ENCODE measurements at places on chromosomes 3 and 15. TPM values are rescaled to one million over a fixed set of nuclear protein-coding genes. Genes with fewer than 3 reads are reported as not detected.
A peak's percentile ranks its signal among the peaks of the same experiment; 100 is the strongest.

DNA sequence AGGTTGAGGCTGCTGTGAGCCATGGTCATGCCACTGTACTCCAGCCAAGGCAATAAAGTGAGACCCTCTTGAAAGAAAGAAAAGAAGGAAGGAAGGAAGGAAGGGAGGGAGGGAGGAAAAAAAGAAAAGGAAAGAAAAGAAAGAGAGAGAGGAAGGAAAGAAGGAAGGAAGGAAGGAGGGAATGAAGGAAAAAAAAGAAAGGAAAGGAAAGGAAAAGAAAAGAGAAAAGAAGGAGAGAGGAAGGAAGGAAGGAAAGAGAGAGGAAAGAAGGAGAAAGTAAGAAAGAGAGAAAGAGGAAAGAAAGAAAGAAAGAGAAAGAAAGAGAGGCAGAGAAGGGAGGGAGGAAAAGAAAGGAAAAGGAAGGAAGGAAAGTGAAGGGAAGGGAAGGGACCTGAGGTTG, 20.4 kb upstream of the ACTL6A start:
- no peak for DNase-seq

DNA sequence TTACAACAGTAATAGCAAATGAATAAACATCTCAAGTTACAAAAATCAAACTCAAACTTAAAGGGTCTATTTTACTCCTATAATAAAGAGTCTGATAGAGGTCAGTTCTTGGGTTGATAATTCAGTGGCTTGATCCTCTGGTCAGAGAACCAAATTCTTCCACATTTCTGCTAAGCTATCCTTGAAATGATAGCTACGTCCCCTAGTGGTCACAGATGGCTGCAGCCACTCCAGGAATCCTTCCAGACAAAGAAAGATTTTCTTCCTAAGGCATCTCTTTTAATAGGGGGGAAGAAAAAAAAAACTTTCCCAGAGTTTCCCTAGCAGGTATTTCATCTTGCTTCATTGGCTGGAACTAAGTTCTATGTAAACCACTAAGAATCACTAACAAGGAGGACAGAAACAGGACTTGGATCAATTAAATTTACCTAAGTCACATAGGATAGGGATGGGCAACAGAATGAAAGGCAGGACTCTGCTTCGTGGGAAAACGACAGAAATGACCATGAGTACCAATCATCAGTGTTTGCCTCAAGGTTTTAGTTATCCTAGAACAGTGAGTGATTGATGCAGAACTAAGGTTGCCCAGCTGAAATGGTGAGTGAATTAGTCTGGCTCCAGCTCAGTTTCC, 160.7 kb downstream of the STAC start:
- no peak for DNase-seq

DNA sequence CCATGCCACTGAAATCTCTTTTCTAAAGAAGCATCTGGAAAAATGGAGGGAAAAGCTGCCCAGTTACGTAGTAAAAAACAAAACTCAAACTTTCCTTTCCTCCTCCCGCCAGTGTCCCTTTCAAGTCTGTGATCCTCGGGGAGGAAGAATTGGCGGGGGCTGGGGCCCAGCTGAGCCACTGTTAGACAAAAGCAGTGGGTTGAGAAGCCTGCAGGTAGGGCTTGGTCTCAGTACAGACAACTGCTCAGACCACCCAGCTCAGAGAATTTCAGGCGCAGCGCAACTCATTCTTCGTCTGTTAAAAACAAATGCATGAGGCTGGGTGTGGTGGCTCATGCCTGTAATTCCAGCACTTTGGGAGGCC, 117.1 kb downstream of the MYLK start:
- no peak for DNase-seq

The CLEC3B gene
- 80.8 TPM for total RNA-seq

The DUOXA2 gene
- total RNA-seq = not detected

DNA sequence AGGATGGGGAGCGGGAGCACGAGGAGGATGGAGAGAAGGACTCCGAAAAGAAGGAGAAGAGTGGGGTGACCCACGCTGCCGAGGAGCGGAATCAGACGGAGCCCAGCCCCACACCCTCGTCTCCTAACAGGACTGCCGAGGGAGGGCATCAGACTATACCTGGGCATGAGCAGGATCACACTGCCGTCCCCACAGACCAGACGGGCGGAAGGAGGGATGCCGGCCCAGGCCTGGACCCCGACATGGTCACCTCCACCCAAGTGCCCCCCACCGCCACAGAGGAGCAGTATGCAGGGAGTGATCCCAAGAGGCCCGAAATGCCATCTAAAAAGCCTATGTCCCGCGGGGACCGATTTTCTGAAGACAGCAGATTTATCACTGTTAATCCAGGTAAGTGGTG, 169.8 kb downstream of the FEZF2 start:
- no peak for DNase-seq

The ST3GAL6 gene
- total RNA-seq = 52.5 TPM

GRCh38 chr3:36482256-36482655, 102.0 kb downstream of the STAC start:
- no peak for DNase-seq

GRCh38 chr3:66416556-66417304, 84.1 kb downstream of the LRIG1 start:
- no peak for DNase-seq

DNA sequence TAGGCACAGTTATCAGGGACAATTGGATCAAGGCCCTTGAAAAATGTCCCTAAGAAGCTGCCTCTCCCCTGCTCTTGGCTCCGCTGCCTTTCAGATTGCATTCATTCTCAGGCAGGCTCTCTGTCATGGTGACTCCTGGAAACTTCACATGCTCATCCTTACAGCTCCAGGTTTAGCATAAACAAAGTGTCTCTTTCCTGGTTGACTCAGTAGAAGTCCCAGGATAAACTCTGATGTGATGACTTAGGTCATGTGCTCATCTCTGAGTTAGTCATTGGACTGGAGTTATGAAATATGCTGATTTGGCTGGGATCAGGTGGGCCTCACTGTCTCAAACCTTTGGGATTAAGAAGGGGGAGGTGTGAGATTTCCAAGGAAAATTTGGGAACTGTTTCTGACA, 243.8 kb downstream of the ZNF621 start:
- no peak for DNase-seq

The UBA3 gene
- 84.2 TPM for total RNA-seq

DNA sequence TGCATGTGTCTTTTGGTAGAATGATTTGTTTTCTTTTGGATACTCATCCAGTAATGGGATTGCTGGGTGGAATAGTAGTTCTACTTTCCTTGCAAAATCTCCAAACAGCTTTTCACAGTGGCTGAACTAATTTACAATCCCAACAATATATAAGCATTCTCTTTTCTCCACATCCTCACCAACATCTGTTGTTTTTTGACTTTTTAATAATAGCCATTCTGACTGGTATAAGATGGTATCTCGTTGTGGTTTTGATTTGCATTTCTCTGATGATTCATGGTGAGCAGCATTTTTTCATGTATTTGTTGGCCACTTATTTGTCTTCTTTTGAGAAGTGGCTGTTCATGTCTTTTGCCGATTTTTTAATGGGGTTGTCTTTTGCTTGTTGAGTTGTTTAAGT, 55.8 kb downstream of the ST8SIA2 start:
- no peak for DNase-seq

GRCh38 chr3:37377670-37378069, 203.3 kb upstream of the LRRFIP2 start:
- DNase-seq = no peak

GRCh38 chr3:48997102-48997635, 7.1 kb downstream of the P4HTM start:
- DNase-seq = no peak

- peak; percentile 86 for DNase-seq
Observed at GRCh38 chr15:66851311-66852063, 149.5 kb downstream of the SMAD6 start.

GRCh38 chr3:30779686-30780287, 114.7 kb downstream of the GADL1 start:
- no peak for DNase-seq

GRCh38 chr15:61889706-61890105, 170.5 kb downstream of the VPS13C start:
- no peak for DNase-seq

The TRMT10C gene
- 30.3 TPM for total RNA-seq

The TRH gene
- total RNA-seq = not detected

DNA sequence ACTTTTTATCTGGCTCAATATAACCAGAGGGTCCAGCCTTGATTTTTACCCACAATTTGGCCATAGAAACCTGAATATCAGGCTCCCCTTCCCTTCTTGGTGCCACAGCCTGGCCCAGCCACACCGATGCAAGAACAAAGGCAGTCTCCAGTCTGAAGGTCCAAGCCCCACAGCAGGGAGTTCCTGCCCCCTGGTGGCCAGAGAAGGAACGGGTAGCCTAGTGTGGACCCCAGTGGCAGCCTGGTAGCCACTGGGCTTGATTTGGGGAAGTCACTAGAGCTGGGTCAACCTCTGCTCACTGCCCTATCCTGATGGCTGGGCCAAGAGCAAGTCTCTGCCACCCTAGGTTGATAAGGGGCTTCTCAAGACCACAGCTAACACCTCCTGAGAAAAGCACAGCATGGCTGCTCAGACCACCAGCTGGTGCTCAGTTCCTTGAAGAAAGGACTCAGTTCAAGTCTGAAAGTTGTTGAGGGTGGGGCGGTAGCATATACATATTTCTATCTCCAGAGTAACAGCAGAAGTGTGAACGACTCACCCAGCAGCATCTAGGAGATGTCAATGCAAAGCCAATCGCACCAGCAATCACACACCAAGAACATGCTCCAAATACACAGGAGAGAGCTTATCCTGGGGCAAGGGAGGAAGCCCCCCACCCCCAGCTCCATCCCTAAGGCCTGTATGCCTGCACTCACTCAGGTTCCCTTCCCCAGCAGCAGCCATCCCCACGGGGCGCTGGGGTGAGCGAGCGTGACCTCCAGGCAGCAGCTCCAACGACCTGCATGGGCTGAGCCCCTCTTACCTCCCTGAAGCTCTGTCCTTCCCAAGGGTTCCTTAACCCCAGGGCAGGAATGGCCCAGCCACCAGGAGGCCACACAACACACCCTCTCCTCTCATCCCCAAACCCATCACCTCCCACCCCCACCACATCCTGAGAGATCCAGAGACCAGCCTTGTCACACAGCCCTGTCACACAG, 7.6 kb downstream of the PFKFB4 start:
- DNase-seq = peak; percentile 89

GRCh38 chr3:44862226-44862637, 520 bp downstream of the TMEM42 start:
- no peak for DNase-seq

The MYEF2 gene
- total RNA-seq = 11.9 TPM

The CYP1A2 gene
- total RNA-seq = not detected

DNA sequence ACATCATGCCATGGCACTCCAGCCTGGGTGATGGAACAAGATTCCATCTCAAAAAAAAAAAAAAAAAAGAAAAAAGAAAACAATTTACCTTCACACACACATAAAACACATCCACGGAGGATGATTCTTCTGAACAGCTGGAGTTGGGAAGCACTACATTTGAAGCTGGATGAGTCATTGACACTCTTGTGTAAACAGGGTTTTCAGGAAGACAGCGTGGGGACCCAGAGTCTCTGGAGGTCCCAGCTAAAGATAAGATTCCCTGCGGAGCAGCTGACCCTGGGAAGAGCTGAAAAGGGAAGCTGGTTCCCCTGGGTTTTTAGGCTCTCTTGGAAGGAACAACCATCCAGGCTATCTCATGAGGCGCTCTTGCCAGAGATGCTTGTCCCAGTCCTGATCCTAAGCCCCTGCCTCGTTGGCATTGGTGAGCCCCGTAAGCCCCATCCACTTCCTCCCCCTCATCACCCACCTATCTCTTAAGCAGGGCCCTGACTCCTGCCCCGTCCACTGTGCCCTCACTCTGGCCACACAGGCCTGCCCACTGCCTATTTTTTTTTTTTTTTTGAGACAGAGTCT, 32.0 kb upstream of the FURIN start:
- no peak for DNase-seq

- no peak for DNase-seq
Observed at GRCh38 chr15:70240820-70241430, 143.2 kb upstream of the TLE3 start.

The PLA2G4D gene
- not detected for total RNA-seq

The EXOSC7 gene
- total RNA-seq = 27.2 TPM

The BCL2A1 gene
- total RNA-seq = 0.30 TPM

GRCh38 chr3:194575484-194576210, 57.6 kb downstream of the TMEM44 start:
- no peak for DNase-seq

The SH3BP5 gene
- 8.8 TPM for total RNA-seq

DNA sequence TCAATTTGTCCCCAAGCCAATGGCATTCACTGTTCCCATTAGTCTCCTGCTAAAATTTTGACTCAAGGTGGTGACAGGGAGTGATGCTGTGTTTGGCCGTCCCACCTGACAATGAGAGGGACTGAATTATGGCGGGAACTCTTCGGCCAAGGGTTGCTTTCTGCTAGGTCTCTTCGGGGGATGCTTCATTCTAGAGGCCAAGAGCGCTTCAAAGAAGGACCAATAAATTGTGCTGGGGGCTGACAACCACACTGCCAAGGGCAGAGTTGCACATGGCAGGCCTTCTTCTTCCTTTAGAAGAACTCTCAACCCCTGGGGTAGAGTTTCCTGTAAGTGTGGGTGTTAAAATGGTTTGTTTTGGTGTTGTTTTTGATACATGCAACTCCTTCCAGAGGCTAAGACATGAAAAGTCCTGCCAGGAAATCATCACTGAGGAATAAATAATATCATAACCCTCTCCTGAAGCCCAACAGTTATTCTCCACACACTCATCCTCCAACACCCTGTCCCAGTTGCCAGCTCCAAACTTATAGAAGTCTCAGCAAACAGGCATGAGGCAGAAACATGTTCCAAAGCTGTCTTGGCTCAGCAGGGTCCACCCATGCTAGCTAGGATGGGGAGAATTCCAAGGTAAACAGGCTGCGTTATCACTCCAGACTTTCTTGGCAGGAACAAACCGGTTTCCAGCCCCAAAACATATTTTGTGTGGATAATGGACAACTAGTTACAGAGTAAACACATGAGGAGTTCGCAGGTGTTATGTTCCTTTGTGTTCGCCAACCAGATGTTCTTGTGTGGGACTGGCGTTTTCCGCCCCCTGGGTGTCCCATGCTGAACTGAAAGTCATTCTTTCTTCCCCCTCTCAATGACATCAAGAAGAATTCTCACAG, 396.7 kb upstream of the RGMA start:
- peak; percentile 68 for DNase-seq

DNA sequence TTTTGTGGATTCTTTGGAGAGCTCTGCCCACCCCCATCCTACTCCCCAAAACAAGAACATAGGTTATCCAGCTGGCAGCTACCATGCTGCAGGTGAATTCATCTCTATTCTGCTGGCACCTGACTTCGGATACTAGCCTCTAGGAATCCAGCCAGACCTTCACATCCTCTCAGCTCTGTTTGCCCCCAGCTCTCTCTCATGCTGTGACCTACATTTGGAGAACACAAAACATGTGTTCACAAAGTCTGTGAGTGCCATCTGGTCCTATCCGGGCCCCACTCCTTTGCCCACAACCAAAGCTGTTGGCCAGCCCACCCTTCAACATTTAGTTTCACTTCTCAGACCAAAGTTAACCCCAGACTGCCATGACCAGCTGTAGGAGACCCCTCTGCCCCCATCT, 89.4 kb upstream of the C3orf80 start:
- DNase-seq = no peak

GRCh38 chr15:45268135-45268534, 16.1 kb downstream of the SLC28A2 start:
- no peak for DNase-seq

The CLDN16 gene
- total RNA-seq = not detected

Data from left ventricle myocardium inferior (tissue), 1 donor.